Stimulated activated CD8-positive, alpha-beta memory T cell treated with anti-CD3 and anti-CD28 coated beads, Interleukin-12 subunit alpha, Interleukin-12 subunit beta, amount 100 ng/mL, for 1 hour (primary cell): ENCODE measurements at places on chromosomes 7 and 10.

- no peak for DNase-seq
These were observed 1.4 kb downstream of the MXI1 start for GRCh38 chr10:110208614-110209453.

DNA sequence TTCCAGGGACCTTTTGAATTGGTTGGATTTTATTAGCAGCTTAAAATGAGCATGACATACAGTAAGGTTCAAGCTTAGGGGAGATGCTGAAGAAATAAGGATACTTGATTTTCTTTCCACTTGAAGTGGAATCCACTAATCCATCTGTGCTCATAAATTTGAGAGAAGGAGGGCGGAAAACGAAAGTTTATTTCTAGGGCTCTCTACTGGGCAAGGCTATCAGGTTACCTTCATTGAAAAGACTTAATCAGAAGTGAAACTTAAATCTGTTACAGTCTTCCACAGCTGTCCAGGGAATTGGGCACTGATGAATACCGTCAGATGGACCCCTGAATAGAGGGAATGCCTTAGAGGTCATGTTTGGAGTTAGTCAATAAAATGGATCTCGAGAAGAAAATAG lies 21.8 kb downstream of the AUTS2 start:
- no peak for DNase-seq

- DNase-seq = no peak
These were observed 35.3 kb upstream of the PROSER2 start for GRCh38 chr10:11787846-11788245.

GRCh38 chr10:35211390-35211789 lies 84.7 kb downstream of the CREM start:
- DNase-seq = no peak

GRCh38 chr7:80253237-80253636 lies 118.6 kb downstream of the GNAI1 start:
- DNase-seq = no peak

GRCh38 chr10:113335592-113335991 lies 217.3 kb upstream of the HABP2 start:
- DNase-seq = no peak

GRCh38 chr7:28581351-28581750 lies 169.0 kb downstream of the CREB5 start:
- DNase-seq = no peak

DNA sequence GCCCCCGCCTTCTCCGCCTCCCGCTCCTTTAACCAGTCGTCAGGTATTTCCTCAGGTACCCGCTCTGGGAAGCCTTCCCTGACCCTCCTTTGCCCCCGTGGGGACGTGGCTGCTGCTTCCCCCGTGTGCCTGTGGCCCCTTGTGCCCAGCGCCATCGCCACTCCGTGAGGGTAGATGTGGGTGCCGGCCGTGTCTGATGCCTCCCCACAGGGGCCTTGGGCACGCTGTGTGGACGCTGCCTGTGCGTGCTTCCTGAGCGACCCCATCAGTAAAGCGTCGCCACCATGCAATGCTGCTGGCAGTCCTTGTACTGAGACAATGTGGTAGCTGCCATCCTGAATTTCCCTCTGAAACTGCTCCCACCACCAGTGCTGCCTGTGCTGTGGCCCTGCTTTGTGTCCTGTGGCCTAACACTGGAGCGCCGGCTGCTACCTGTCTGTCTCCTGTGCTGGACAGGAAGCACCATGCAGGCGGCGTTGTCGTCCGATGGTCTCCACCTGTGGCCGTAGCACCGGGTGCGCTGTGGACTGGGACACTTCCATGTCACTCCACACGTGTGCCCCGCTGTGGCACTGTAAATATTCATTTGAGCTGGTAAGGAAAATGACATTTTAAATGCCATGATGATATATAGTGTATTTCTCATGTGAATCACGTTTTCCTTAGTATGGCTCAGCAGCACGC lies 213.8 kb downstream of the MGMT start:
- DNase-seq = no peak

DNA sequence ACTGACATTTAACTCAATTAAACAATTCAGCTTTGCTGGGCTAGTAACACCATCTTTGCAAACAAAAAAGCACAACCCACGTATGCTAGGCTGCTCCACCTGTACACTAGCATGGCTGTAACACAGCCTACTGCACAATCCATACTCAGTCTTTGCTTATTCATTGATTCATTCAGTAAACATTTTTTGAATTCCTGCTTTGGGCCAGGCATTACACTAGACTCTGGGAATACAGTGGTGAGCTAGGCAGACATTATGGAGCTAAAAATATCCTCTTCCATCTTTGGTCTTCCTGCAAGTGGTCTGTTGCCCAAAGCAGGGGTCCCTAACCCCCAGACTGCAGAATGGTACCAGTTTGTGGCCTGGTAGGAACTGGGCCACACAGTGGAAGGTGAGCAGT lies 9.9 kb downstream of the CNNM1 start:
- DNase-seq = no peak

DNA sequence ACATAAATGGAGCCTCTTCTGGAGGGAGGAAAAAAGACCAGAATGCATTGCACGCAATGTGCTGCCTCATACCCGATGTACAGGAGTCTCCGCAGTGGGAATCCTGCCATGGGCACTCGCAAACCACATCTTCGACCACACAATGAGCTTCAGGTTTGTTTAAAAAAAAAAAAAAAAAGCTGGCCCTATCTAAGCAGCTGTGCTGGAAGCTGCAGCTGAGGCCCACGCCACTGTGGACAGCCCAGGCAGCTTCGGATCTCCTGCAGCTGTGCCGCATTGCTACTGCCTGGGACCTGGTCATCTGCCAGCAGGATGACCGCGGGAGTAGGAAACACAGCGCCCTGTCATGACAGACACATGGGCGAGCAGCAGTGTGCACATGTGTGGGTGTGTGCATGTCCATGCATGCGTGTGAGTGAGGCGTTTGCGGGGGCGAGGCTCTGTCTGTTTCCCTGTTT lies 26.0 kb downstream of the EN2 start:
- no peak for DNase-seq

GRCh38 chr7:153087498-153087897 lies 327.9 kb downstream of the ACTR3B start:
- DNase-seq = no peak

- DNase-seq = no peak
These were observed 66.9 kb downstream of the BBS9 start for GRCh38 chr7:33196221-33196620.

DNA sequence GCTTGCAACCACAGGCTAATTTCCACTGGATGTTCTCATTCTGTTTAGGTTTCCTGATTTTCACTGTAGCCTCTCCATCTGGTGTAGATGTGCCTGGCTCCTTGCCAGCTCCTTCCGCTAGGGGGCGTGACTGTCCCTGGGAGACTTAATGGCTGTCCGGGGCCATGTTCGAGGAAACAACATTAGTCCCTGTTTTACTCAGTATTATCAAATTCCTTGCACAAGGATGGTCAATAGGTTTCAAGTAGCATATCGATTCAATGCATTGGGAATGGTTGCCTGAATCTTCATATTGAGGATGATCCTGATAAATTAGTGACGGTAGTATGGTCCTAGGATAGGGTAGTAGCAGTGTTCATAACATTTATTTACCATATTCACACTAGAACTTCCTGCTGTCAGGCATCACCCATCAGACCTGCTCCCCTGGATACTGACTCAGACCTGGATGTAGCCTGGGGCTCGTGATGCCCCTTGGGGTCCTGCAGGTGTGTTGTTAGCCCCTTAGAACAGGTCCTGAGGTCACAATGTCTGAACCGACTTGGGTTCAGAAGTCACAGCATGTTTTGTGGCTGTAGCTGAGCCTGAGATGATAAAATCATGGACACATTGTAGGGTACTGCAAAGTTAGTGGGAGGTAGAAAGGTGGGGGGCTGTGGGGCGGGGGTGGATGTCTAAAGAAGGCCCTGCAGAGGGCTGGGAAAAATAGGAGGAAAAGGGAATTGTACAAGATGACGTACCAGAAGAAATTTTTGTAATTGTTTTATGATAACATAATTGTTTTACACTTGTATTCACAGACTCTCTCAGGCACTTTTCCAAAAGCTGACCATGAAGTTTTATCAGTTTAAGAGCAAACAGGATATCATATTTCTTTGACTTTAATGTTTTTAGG lies 8.9 kb upstream of the EXOC6 start:
- no peak for DNase-seq

DNA sequence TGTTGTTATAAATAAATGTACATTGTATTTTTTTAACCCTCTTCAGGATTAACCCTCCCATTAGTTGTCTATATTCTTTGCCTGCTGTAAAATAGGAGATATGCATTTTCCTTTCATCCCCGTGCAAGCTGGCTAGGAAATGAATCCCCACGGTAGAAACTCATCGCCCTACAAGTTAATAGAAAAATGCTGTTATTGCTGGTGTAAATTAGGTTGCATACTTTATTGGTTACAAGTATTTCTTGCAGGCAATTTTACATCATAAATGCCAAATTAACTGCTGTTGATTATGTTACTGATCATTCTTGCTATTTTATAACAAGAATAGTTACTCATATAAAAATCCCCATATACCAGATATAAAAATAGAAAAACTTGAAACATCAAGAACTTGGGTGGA lies 454.2 kb upstream of the KLF6 start:
- DNase-seq = no peak

- no peak for DNase-seq
These were observed 8.4 kb downstream of the RAB18 start for GRCh38 chr10:27512548-27512947.

GRCh38 chr7:7799138-7799537 lies 80.7 kb upstream of the RPA3 start:
- DNase-seq = no peak

DNA sequence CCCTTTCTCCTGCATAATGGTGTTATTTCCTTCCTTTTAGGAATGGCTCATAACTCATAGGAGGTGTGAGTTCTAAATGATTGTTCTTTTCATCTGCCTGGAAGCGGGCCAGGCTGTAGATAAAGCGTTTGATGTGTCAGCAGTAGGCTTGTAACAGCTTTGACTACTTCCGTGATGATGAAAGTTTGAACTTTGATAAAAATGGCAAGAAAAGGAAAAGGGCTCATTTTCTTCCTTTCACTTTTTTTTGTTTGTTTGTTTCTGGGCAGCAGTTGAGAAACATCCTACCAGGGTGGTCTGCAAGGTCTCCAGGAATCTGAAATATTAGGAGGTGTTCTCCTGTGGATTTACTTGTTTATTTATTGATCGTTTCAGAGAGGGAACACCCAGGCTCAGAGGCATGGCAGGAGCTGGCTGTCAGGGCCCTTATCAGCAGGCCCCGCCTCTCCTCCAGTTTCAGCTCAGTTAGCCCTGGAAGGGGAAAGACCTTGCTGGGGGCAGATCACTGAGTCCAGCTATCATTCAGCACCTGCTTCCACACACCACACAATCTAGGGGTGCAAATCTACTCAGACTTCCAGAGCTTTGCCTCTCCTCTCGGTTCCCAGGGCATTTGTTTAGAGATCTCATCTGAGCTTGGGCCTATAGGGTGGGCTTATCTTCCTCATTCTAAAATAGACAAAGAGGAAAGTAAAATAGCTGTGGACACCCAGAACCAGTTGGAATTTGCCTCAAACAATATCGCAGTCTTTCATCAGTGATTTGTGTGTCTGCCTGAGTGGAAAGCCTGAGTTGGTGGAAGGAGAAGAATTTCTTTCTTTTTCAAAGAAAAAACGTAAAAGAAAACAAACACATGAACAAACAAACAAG lies 130.9 kb downstream of the BMPER start:
- DNase-seq = no peak

GRCh38 chr10:112960151-112960681 lies 10.2 kb downstream of the TCF7L2 start:
- no peak for DNase-seq

DNA sequence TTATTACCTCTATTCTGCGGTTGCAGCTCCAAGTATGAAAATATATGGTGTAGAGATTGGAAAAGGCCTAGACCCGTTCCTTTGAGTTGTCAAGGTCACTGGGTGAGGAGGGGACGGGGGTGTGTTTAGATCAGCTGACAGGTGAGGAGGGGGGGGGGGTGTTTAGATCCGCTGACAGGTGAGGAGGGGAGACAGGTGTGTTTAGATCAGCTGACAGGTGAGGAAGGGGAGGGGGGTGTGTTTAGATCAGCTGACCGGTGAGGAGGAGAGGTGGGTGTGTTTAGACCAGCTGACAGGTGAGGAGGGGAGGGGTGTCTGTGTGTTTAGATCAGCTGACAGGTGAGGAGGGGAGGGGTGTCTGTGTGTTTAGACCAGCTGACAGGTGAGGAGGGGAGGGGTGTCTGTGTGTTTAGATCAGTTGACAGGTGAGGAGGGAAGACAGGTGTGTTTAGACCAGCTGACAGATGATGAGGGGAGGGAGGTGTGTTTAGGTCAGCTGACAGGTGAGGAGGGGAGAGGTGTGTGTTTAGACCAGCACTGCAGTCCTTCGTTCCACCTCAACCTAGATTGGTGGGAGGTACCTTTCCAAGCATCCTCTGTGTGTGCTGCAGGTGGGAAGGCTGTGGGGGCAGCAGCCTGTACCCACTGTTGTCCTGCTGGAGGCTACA lies 655.0 kb upstream of the ADARB2 start:
- DNase-seq = no peak

- no peak for DNase-seq
These were observed 60.6 kb upstream of the KLF14 start for GRCh38 chr7:130794619-130794922.

DNA sequence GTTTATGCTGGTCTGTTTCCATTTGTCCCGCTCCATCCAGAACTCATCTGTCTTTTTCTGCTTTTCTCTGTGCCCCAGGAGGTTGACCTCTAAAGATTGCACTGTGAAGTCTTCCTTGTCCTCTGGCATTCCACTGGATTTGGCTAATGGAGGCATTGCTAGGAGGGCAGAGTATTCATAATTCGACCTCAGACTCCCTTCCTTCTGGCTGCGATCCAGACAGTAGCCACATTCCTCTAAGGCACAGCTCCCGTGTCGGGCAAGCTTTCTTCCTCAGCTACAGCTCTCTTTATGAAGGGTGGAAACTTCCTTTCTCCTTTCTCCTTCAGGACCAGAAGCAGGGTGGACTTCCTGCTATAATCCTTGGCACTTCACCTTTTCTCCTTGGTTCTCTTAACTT lies 175.9 kb downstream of the BAMBI start:
- DNase-seq = no peak

- no peak for DNase-seq
These were observed 79.7 kb upstream of the ELN start for GRCh38 chr7:73948287-73948686.

DNA sequence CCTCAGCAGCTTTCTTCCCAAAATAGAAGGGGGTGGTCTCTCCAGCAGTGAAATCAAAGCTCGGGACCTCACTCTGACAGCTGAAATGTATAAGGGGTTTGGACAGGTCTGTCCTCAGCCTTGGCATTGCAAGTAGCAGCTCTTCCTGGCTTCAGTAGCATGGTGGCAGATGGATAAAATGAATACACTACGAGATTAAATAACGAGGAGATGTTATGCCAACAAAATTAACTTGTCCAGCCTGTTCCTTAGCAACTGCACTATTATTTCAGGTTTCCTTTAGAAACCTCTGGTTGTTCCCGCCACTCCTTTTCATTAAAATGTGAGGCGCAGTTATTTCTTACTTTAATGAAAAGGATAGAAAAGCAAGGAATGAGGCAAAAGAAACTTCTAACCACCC lies 24.9 kb downstream of the PRLHR start:
- DNase-seq = no peak

DNA sequence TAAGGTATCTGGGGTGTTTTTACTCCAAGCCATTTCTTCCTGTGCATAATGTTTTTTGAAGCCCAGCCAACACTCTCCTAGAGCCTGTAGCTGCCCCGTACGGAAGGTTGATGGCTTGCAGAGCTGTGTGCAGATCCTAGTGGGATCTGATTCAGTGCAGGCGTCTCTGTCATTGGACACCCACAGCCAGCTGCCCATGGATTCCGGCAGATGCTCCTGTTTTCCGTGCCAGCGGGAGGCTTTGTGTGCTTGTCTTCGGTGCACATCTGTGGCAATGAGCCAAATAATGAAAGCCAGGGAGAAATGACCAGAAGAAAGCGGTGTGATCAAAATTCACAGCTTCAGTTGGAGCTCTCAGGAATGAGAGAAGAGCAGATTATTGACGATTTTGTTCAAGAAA lies 426.4 kb downstream of the TYW1 start:
- DNase-seq = no peak
